ENCODE measurements at places on chromosomes 11 and 22.

- DNase-seq = no peak
Measured at GRCh38 chr11:67273260-67273990, 7.2 kb downstream of the GRK2 start.

GRCh38 chr11:227824-228379, 8.2 kb downstream of the SIRT3 start:
- no peak for DNase-seq

DNA sequence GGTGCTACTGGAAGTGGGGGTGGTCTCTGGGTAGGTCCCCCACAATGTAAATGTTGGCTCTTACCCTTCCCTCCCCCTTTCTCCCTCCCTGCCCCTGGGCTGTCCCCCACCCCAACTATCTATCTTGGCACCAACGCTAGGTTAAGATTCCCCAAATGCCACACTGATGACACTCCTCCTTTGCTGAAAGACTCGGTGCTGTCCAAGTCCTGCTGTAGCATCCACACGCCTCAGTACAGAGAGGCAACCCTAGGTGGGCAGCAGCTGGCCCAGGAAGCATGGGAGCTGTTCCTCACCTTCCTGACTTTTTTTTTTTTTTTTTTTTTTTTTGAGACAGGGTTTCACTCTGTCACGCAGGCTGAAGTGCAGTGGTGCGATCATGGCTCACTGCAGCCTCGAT, 3.4 kb upstream of the KCTD17 start:
- no peak for DNase-seq

DNA sequence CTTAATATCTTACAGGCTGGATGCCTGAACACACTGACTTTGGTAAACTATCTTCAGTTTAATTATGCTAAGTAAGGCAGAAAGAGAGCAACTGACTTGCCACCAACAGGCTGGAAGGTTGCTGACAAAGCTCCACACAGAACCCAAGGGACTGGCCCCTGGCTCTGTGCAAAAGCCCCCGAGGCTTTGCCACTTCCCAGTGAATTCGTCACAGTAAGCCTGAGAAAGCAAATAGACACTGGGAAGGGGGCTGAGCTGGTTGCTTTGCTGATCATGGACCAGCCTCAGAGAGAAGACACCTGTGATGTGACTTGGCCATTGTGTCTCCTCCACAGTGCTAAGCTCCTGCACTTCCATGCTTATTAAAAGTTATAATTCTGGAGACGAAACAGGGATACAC, 91.7 kb downstream of the BLID start:
- no peak for DNase-seq

DNA sequence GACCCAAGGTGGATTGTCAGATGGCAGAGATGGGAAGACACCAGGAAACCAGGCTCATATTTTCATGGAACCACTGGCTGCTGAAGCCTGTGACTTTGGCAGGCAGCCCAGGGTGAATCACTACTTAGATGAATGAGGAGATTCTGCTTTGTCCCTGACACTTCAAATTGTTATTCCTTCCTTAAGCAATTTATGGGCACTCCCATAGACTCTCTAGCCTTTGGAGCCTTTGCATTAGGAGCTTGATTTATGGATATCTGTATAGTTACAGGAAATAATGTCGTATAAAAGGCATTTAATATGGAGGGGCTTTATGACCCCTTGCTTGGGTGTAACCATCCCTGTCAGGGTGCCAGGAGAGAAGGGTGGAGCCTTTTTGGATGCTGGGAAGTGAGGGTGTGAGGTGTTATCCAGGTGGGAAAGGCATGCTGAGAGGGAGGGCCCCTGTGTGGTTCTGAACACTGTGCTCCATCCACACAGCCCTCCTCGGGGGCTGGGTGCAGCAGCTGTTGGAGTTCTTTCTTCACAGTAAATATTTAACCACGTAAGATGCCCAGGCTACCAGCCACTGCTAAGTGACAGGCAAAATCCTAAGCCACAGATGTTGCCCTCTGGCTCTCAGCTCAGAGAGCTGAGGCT, 35.3 kb downstream of the IL18 start:
- DNase-seq = no peak

DNA sequence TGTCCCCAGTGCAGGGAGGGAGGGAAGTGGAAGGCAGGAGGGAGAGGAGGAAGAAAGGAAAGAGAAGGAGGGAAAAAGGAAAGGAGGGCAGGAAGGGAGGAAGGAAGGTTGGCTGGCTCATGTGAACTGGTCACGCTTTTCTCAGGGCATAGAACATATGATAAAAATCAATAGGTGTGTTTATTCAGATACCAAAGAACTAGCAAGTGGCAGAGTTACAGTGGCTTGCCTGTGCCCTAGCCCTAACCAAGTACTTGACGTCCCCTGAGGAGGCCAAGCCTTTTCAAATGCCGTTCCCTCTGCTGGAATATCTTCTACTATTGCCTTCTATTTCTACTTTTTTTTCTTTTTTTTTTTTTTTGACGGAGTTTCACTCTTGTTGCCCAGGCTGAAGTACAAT, 33.5 kb downstream of the CHRDL2 start:
- no peak for DNase-seq

DNA sequence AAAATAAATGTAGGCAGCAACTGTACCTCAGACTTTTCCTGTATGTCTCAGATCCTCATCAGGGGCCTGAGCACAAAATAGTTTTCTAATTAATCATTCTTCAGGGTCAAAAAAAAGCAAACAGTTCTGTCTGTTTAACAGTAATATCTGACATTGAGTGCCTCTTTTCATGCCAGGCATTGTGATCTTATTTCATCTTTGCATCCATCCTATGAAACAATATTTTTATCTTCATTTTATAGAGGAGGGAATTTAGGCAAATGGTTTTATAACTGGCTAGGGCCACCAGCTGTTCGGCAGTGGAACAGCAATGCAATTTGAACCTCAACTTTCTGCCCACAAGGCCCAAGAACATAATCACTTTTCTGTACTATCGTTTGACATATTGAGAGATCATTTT, 145.6 kb downstream of the WNT7B start:
- DNase-seq = no peak

GRCh38 chr22:26681395-26681821, 24.0 kb downstream of the MIAT start:
- DNase-seq = no peak

DNA sequence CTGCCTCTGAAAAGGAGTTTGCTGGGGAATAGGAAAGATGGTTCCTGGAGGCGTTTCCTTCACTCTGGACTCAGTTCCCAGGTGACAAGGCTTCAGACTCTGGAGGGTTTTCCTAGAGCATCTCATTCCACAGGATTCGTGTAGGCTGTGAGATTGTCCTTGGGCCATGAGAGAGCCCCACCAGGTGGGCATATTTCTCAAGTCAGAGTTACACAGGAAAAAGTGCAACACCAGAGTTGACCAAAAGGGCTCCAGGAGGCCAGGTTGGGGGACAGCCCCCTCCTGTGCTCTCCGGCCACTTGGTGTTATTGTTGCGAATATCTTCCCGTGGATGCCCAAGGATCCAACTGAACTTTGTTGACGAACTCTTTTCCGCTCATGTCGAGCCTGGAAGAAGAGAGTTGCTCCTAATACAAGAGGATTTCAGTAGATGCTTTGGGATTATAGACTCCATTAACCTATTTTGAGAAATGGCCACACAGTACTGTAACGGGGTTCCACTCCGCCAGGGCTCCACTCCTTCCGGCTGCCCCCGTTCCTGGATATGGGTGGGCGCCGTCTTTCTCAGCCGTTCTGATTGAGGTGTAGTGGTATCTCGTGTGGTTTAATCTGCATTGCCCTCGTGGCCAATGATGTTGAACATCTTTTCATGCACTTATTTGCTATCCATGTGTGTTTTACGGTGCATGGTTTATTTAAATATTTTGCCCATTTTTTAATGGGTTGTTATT, 580.3 kb downstream of the BRD1 start:
- DNase-seq = no peak

Measured in CD4-positive, alpha-beta memory T cell (primary cell).